ENCODE measurements at places on chromosomes 12 and 14. TPM values are rescaled to one million over a fixed set of nuclear protein-coding genes. Genes with fewer than 3 reads are reported as not detected.

Gene ITPR2
- 48.1 TPM for total RNA-seq

GRCh38 chr12:64610079-64610659 is at the start of gene RASSF3:
Gene RASSF3, plus strand, starts transcription at chr12:64610495. Its CDS starts 138 bp downstream, at chr12:64610633.
- no peak for DNase-seq

Gene CACNA1C
- total RNA-seq = 9.8 TPM

DNA sequence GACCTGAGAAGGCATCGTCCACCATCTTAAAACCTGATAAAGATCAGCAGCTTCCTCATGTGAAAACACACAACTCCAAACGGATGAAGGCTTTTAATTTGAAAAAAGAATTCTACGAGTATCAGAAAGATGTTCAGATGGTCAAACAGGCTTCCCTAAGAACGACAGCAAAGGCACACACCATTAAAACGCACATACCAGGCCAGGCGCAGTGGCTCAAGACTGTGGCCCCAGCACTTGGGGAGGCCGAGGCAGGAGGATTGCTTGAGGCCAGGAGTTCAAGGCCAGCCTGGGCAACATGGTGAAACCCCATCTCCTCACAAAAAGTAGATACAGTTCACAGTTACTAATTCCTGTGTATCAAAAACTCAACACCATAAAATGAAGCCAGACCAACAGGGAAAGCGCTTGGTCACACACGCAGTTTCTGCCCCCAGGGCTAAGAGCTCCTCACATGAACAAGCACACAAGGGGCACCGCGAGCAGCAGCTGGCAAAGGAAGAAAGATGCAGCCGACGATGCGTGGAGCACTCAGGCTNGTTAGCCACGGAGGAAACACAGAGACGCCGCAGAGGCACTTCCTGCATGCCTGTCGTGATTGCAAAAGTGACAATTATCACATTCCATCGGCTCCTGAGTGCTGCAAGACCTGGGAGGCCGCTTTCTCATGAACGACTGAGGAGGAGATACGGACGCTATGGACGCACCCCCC is 78.0 kb downstream of the NOC4L start:
- DNase-seq = no peak

DNA sequence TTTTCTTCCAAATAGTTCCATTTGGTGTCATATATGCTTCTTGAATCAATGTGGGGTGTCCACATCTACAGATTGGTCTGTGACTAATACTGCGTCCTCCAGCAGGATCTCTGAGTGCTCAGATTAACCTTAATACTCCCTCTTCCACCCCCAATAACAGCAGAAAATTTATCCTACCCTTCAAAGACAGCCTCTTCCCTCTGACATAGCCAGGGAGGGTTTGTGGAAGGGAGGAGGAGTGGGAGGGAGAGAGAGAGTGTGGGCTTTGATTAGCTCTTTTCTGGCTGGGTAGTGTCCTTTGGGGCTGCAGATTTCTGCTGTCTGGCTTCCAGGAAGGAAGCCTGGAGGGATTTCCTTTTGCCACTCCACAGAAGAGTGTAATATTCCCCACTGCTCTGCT is 220.7 kb downstream of the TTC6 start:
- no peak for DNase-seq

DNA sequence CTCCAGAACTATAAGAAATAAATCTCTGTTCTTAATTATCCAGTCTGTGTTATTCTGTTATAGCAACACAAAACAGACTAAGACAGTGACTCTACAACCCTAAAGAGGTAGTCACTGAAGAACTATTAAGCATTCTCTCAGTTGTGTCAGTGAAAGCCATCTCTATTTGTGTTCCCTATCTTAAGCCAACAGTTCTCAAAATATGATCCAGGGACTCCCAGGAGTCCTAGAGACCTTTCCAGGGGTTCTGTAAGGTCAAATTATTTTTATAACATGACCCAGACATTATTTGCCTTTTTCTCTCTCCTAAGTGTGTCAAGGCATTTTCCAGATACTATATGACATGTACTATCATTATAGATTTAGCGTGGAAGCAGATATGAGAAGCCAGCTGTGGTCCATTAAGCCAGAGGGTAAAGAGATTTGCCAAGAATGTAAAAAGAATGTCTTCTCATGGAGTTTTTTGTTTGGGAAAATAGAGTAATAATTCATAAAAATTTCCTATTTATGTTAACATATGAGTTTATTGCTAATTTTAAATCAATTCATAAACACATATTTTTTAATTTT is 315.8 kb downstream of the RGS6 start:
- no peak for DNase-seq

GRCh38 chr14:55370883-55371455 is 40.7 kb downstream of the ATG14 start:
- DNase-seq = no peak

Gene PYM1
- 25.8 TPM for total RNA-seq

DNA sequence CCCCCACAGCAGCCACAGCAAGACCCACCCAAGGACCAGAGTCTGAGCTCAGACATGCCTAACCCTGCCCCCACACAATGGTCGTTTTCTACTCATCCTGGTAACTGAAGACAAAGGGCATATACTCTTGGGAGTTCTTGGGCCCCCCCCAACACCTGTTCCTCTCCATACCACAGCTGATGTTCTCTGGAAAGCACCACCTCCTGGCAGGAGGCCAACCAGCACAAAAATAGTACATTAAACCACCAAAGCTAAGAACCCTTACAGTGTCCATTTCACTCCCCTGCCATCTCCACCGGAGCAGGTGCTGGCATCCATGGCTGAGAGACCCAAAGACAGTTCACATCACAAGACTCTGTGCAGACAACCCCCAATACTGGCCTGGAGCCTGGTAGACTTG is 80.6 kb upstream of the DAAM1 start:
- DNase-seq = no peak

DNA sequence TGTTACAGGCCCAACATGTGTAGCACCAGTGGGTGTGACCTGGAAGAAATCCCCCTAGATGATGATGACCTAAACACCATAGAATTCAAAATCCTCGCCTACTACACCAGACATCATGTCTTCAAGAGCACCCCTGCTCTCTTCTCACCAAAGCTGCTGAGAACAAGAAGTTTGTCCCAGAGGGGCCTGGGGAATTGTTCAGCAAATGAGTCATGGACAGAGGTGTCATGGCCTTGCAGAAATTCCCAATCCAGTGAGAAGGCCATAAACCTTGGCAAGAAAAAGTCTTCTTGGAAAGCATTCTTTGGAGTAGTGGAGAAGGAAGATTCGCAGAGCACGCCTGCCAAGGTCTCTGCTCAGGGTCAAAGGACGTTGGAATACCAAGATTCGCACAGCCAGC is 8.6 kb downstream of the BCL2L14 start:
- DNase-seq = no peak

- DNase-seq = no peak
Observed at GRCh38 chr14:35855876-35856481, 29.8 kb downstream of the BRMS1L start.

Gene ATF7IP
- total RNA-seq = 46.4 TPM
